Right renal cortex interstitium (tissue), 3 donors: ENCODE measurements at places on chromosomes 5 and 9. TPM values are rescaled to one million over a fixed set of nuclear protein-coding genes. Genes with fewer than 3 reads are reported as not detected.

GRCh38 chr5:89729623-89730301 is 679.8 kb downstream of the CETN3 start:
- DNase-seq: no peak

DNA sequence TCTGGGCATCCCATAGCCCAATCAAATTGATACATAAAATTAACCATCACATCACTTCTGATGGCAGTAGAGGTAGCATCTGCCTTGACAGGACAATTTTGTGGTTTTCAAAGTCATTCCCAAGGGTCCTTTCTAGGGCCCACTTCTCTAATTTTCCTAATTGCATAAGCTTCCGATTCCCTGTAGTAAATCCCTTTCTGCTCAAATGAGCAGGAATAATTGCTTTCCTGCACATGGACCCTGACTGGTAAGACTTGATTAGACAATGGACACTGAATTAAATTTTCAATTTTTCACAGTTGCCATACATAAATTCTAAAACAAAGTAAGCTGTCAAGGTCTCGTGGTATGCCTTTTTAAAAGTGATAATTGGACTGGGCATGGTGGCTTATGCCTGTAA is 22.0 kb upstream of the IL17B start:
- DNase-seq: no peak

- no peak for DNase-seq
These were observed 175.3 kb upstream of the KLF9 start for GRCh38 chr9:70589571-70590314.

DNA sequence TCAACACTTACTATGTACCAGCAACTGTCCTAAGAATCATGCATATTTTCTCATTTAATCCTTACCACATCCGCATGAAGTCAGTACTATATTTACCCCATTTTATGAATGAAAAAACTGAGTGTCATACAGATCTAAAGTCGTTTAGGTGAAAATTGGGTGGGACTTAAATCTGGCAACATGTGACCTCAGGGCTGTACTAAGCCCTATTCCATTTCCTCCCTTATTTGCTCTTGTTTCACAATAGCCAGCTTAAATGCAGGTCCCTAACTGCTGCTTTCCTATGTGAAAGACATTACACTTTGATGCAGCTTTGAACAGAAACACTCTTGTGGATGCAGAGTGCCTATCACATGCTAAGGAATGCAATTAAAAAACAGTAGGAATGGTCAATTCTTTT is 2.5 kb upstream of the RAB14 start:
- no peak for DNase-seq

DNA sequence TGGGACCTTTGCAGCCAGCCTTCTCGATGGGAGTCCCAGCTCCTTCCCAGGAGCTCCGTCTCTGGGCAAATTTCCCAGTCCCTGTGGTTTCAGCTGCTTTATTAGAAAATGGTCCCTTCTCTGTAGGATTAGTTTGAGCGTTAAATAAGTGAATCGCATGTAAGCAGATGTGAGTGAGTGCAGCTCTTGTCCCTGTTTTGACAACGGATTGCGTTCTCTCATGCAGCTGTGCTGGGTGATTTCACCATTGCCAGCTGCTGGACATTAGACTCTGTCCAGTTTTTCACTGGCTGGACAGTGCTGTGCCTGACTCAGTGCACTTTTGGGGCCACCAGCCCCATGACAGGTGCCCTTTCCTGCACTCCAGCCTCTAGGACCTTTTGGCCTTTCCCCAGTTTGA is 11.6 kb upstream of the CEL start:
- DNase-seq: no peak

GRCh38 chr9:114847492-114848417 is 41.9 kb upstream of the TNFSF15 start:
- no peak for DNase-seq

GRCh38 chr5:58117542-58117941 is 342.3 kb downstream of the PLK2 start:
- no peak for DNase-seq

GRCh38 chr5:132027027-132027426 is 15.6 kb upstream of the ACSL6 start:
- no peak for DNase-seq

DNA sequence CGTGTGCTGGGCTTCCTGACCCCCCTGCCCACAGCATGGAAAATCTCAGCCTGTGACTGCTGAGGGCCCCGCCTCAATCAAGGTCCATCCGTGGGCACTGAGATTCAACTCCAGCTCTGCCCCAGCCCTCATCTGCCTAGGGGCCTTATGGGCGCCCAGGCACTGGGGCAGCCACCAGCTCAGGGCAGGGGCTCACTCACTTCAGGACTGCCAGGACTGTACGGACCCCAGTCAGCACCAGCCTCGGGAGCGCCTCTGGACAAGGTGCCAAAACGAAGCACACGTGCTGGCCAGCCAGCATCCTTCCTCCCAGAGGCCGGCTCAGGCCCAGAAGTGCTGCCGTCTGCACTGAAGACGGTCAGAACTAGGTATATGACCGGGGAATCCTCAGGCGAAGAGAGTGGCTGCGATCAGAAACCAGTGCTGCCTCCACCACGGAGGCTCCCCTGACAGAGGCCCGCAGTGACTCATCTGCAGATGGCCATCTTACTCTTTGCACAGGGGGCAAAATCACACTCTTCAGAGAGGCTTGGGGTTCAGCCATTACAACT is 19.6 kb downstream of the CLPTM1L start:
- DNase-seq: no peak

GRCh38 chr5:54589786-54590185 is 72.2 kb downstream of the SNX18 start:
- DNase-seq: no peak

- no peak for DNase-seq
These were observed 8.0 kb upstream of the CTNNA1 start for GRCh38 chr5:138745268-138745667.

- DNase-seq: no peak
These were observed 62.9 kb upstream of the PPARGC1B start for GRCh38 chr5:149667084-149667828.

DNA sequence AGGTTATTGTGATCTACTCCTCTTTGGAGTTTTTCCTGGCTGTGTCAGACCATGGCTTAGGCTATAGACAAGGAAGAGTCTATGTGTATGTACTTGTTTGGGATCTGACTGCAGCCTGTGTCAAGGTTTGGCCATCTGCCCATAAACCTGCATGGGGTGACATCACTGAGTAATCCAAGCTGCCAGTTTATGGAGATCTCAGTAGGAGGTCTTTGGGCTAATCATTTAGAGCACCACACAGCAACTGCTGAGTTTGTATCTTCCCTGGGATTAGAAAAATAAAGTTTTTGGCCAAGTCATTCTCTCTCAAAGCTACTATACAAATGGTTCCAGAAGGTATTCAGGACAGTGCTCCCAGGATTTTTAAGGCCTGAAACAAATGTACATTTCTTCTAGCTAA is 65.5 kb upstream of the HSPB3 start:
- DNase-seq: peak; percentile 23

DNA sequence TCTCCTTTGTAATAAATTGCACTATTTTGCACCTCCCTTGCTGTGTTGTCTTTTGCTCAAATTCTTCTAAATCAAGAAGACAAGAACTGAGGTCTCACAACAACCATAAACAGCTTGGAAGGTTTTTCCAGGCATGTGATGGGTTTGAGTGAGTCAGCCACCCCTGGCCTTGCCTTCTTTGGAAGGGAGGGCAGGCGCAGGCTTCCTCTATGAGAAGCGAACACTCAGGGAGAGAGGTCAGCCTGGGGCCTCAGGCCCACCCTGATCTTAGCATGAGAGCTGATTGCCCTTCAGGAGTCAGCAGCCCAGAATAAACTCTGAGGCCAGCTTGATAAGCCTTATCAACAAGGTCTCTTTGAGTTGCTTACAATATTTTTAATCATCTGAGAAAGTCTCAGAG is 31.6 kb downstream of the S1PR3 start:
- no peak for DNase-seq

DNA sequence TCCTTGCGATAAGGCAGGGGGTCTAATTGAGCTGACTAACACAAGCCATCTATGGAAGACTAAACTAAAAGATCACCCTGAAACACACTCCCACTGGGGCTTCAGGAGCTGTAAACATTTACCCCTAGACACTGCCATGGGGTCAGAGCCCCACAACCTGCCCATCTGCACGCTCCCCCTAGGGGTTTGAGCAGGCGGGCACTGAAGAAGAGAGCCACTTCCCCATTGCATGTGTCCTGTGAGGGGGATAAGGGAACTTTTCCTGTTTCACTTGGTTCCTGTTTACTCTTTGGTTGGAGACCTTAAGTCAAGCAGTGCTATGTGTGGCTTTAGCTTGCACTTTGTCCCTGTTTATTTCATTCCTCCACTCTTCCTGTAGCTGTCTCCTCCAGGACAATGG is 1929.5 kb upstream of the CDH9 start:
- DNase-seq: no peak

DNA sequence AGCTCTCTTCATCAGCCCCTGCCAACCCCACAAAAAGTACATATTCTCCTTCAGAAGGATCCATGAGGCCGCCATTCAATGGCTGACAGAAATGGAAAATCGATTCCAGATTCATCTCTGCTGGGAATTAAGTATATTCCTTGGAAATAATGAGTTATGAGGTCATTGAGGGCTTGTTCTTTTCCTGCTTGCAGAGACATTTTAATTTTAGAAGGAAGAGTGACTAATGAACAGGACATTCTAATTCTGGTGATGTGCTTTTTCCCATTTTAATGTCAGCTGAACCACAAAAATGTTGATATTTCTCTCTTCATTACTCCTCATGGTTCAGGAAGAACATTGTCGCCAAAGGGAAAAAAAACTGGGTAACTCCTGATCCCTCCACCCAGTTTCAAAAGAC is 314.0 kb downstream of the PIK3R1 start:
- DNase-seq: no peak

The GABRB2 gene
- 2.0 TPM for polyA plus RNA-seq

The SLC4A9 gene
- 28.6 TPM for polyA plus RNA-seq

The ZFP37 gene
- polyA plus RNA-seq: 13.8 TPM

The CARD9 gene
- polyA plus RNA-seq: 1.7 TPM

The TMEM215 gene
- polyA plus RNA-seq: 0.22 TPM

The FABP6 gene
- polyA plus RNA-seq: not detected

The WDR38 gene
- polyA plus RNA-seq: 0.24 TPM

The GNPDA1 gene
- polyA plus RNA-seq: 68.6 TPM

The NRG2 gene
- polyA plus RNA-seq: 0.72 TPM

The CHSY3 gene
- polyA plus RNA-seq: 4.6 TPM

The DIPK1B gene
- polyA plus RNA-seq: 31.9 TPM

The ANKRD34B gene
- 0.21 TPM for polyA plus RNA-seq
